ENCODE measurements at places on chromosomes 6 and 20. TPM values are rescaled to one million over a fixed set of nuclear protein-coding genes. Genes with fewer than 3 reads are reported as not detected.
A peak's percentile ranks its signal among the peaks of the same experiment; 100 is the strongest.

Gene TTBK1
- polyA plus RNA-seq = 0.91 TPM

DNA sequence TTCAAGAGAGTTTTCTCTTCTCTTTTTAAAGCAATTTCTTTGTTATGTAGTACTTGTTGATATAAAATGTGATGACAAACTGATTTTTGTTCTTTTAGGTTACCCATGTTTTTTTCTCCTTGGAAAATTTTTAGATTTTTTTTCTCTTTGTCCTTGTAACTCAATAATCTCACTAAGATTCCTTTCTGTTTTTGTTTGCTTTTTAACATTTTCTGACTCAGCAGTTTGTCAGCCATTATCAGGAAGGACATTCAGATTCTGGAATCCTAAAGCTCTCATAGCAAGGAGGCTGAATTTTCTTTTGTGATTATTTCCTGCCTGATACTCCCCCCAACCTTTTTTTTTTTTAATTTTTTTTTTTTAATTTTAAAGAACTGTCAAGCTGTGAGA is 75.2 kb upstream of the CITED2 start:
- no peaks in the 10 kb centered on the region for H3K36me3 ChIP-seq
- H3K27me3 ChIP-seq = no peaks in the 10 kb centered on the region

DNA sequence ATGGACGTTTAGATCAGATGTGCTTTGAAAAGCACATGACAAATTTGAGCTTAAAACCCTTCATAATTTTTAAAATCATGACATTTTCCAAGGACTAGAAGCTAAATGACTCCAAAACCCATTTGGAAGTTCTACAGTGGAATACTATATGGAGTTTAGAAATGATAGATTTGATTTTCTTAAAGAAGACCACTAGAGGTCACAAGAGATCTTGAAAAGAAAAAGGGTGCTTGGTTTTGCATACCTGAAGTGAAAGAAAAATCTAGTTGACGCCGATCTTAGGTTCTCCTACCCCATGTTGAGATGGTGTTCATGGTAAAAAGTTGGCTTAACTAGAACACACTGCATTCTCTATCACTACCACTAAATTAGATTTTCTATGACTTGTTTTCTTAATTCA is 31.5 kb downstream of the CFAP61 start:
- H3K27me3 ChIP-seq = peaks cover 4% of the 10 kb centered on the region
- DNase-seq = peak; percentile 31
- H3K4me1 ChIP-seq = no peaks in the 10 kb centered on the region
- H3K27ac ChIP-seq = no peak overlapping the region
- no peaks in the 10 kb centered on the region for H3K36me3 ChIP-seq

DNA sequence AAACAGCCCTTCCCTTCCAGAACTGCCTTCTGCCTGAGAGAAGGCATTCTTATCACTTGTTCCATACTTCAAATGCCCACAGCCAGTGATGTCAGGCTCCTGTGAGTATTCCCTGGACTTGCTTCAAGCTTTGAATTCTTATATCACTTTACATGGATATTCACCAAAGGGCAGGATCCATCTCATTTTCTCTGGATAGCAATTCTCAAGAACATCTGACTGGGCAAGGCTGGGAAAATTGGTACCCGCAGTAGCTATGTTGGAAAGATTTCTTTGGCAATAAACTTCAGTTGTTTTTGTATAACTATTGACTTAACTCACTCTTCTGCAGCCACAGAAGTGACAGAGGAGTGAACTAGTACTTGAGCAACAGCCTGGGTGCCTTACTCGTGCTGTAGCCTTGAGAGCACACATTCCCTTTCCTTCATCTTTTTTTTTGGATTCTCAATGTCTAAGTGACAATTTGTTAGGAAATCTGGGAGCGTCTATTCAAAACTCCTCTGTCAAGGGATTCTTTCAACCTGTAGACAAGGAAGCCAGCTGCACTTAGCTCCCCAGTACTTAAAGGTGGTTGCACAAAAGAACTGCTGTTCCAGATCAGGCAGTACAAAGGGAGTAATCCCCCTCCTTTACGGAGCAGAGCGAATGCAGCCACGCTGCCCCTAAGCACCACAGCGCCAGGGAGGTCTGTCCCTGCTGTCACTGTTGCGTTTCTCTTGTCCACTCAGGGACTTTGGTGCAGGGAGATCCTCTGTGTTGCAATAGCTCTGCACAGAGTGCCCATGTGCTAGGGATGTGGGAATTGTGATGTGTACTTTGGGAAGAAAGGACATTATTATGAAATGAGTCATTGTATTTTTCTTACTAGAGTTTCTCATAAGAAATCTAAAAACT is 69.6 kb downstream of the JAG1 start:
- no peak for DNase-seq
- no peak overlapping the region for H3K4me3 ChIP-seq
- H3K36me3 ChIP-seq = peaks cover 12% of the 10 kb centered on the region
- no peaks in the 10 kb centered on the region for H3K27me3 ChIP-seq
- H3K4me1 ChIP-seq = peaks cover 32% of the 10 kb centered on the region

DNA sequence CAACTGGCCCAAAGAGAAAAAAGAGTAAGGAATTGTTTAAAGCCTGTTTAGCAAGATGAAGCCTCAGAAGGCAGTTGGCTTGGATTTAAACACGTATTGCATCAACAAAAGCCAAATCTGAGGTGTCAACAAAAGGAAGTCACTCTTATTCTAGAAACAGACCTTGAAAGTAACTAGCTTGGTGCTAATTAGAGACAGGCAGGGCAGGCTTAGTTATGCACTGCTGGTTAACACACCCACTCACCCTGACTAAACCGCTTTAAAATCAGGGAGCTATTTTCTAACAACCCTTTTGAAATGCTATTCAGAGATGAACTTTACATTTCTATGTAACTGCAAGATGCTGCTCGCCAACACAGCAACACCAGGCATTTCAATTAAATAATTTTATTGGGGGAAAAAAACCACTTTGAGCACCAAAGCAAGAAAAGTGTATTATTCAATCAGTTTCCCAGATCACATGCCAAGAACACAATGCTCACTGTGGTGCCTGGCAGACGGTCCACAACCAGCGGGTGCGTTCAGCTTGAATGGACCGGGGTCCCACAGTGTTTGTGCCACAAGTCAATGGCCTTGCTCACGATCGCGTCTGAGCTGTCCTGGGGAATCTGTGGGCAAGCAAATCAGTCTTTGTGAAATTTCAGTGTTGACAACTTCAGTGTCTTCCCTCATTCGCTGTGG is 23.6 kb downstream of the TBC1D7 start:
- peaks cover 25% of the 10 kb centered on the region for H3K36me3 ChIP-seq
- no peak overlapping the region for H3K4me3 ChIP-seq
- no peak for DNase-seq

GRCh38 chr6:157982102-157982562 is 469 bp downstream of the SYNJ2 start:
- H3K4me3 ChIP-seq = peak overlapping the region; percentile 64
- peaks cover 12% of the 10 kb centered on the region for H3K4me1 ChIP-seq
- no peak overlapping the region for H3K27ac ChIP-seq
- no peaks in the 10 kb centered on the region for H3K27me3 ChIP-seq

DNA sequence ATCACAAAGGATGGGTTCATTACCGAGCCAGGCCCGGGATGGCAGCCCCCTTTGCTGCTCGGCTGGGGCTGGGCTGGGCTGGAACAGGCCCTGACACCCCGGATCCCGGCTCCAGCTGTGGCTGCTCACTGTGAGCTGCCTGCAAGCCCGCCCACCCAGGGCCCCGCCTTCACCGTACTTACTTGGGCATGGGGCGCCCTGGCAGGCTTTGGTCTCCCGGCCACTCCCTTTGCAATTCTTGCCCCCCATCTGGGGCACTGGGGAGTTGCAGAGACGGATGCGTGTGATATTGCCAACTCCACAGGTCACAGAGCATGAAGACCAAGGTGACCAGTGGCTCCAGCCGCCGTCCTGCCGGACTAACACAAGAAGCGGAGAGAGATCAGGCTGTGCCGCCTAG is 16.7 kb downstream of the THBS2 start:
- H3K27me3 ChIP-seq = no peaks in the 10 kb centered on the region
- H3K4me1 ChIP-seq = no peaks in the 10 kb centered on the region
- no peak overlapping the region for H3K4me3 ChIP-seq
- H3K27ac ChIP-seq = no peak overlapping the region
- H3K36me3 ChIP-seq = peaks cover 2% of the 10 kb centered on the region

Gene FUT9
- polyA plus RNA-seq = under 0.01 TPM

Gene CASS4
- polyA plus RNA-seq = 0.02 TPM

Gene IPCEF1
- not detected for polyA plus RNA-seq

Gene GJA1
- 23.5 TPM for polyA plus RNA-seq

- H3K36me3 ChIP-seq = no peaks in the 10 kb centered on the region
- H3K4me1 ChIP-seq = peaks cover 6% of the 10 kb centered on the region
- H3K27ac ChIP-seq = no peak overlapping the region
Measured at GRCh38 chr6:144335914-144336313, 50.8 kb downstream of the UTRN start.

Gene PLAGL2
- 4.0 TPM for polyA plus RNA-seq

DNA sequence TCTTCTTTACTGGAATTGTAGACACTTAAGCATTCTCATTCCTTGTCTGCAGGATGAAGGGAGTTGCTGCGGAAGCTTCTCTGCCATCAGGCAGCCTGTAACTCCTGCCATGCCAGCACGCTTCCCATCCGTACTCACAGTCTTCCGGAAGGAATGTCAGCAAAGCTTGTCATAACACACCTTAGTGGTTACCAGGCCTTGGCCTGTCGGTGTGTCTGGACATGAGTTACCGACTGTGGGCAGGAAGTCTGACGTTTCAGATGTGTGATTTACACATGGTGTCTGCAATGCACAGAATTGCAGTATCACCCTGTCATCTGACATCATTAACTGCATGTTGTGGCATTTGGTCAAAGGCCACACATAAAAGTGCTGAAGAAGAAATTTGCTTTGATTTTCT is 102.2 kb downstream of the SLC24A3 start:
- no peaks in the 10 kb centered on the region for H3K27me3 ChIP-seq
- H3K4me1 ChIP-seq = no peaks in the 10 kb centered on the region
- no peak overlapping the region for H3K27ac ChIP-seq
- H3K4me3 ChIP-seq = no peak overlapping the region
- no peaks in the 10 kb centered on the region for H3K36me3 ChIP-seq

DNA sequence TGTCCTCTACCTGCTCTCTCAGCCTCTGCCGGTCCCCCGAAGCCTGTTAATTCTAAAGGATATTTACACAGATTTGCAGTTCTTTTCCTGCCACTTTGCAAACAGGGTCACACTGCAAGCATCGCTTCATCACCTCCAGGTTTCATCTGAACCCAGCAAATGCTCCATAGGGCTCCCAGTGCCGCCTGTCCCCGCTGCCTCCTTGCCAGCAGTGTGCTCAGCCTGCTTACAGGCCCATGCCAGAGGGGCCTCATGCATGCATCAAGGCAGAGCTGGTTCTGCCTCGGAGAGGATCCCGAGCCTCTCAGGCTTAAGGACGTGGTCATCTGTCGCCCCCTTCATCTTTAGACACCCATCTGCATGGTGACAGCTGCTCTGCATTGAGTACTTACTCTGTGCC is 10.5 kb downstream of the SIRPA start:
- no peaks in the 10 kb centered on the region for H3K27me3 ChIP-seq
- no peak overlapping the region for H3K27ac ChIP-seq
- H3K4me3 ChIP-seq = no peak overlapping the region
- H3K4me1 ChIP-seq = peaks cover 15% of the 10 kb centered on the region
- H3K36me3 ChIP-seq = no peaks in the 10 kb centered on the region

Gene TREML2
- polyA plus RNA-seq = not detected

Gene HFE
- not detected for polyA plus RNA-seq

DNA sequence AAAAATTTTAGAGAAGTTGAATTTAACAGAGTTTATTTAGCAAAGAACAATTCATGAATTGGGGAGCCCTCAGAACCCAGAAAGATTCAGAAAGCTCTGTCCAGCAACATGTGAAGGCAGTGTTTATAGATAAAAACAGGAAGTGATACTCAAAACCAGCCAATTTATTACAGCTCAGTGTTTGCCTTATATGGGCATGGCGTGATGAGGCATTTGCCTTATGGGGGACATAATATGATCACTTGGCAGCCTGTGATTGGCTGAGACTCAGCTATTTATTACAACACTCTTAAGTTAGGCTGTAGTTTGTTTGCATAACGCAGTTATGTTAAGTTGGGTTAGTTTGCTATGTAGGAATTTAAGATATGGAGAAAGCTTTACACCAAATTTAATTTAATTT is 11.5 kb downstream of the HLA-DPA1 start:
- no peak overlapping the region for H3K4me3 ChIP-seq
- no peak for DNase-seq
- peaks cover 4% of the 10 kb centered on the region for H3K27me3 ChIP-seq
- H3K4me1 ChIP-seq = no peaks in the 10 kb centered on the region
- no peaks in the 10 kb centered on the region for H3K36me3 ChIP-seq
- H3K27ac ChIP-seq = no peak overlapping the region

Gene DEF6
- 0.13 TPM for polyA plus RNA-seq

- no peaks in the 10 kb centered on the region for H3K27me3 ChIP-seq
- H3K27ac ChIP-seq = no peak overlapping the region
- H3K36me3 ChIP-seq = no peaks in the 10 kb centered on the region
- H3K4me3 ChIP-seq = no peak overlapping the region
- H3K4me1 ChIP-seq = no peaks in the 10 kb centered on the region
Measured at GRCh38 chr6:113329942-113330635, 527.1 kb upstream of the MARCKS start.

GRCh38 chr6:66328200-66328599 is 621.2 kb upstream of the EYS start:
- no peak overlapping the region for H3K4me3 ChIP-seq
- no peak overlapping the region for H3K27ac ChIP-seq
- no peak for DNase-seq
- no peaks in the 10 kb centered on the region for H3K27me3 ChIP-seq

- no peak overlapping the region for H3K4me3 ChIP-seq
- no peak overlapping the region for H3K27ac ChIP-seq
- H3K36me3 ChIP-seq = no peaks in the 10 kb centered on the region
- no peaks in the 10 kb centered on the region for H3K27me3 ChIP-seq
- no peaks in the 10 kb centered on the region for H3K4me1 ChIP-seq
- DNase-seq = no peak
Measured at GRCh38 chr6:83252719-83253118, 59.6 kb downstream of the RWDD2A start.

Gene FAM184A
- polyA plus RNA-seq = 0.49 TPM

- H3K4me1 ChIP-seq = no peaks in the 10 kb centered on the region
- no peaks in the 10 kb centered on the region for H3K36me3 ChIP-seq
- peak; percentile 63 for DNase-seq
- no peak overlapping the region for H3K4me3 ChIP-seq
- H3K27me3 ChIP-seq = no peaks in the 10 kb centered on the region
Measured at GRCh38 chr6:34459899-34460593, 5.8 kb upstream of the PACSIN1 start.

DNA sequence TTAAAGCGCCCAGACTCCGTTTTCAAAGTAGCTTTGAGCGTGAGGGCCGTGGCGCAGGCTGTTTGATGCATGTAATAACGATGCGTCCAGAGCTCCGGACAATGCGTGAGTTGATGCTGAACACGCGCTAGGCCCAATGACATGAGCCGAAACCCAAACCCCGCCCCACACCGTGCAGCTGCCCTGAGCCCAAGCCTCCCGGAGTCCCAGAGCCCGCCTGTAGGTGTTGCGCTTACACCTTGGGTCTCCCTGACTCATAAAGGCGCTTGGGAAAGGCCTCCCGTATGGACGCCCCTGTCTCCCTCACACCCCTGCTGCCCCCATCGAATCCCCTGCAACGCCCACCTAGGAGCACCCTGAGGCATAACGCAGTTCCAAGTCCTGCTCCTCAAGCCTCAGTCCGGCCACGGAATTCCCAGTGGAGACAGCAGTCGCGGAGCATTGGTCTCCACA is 87.6 kb downstream of the ERMARD start:
- H3K4me1 ChIP-seq = peaks cover 17% of the 10 kb centered on the region
- peak overlapping the region; percentile 17 for H3K4me3 ChIP-seq
- peak; percentile 80 for DNase-seq
- H3K36me3 ChIP-seq = no peaks in the 10 kb centered on the region
- no peaks in the 10 kb centered on the region for H3K27me3 ChIP-seq

GRCh38 chr6:31952890-31953289 is 5.9 kb downstream of the NELFE start:
- H3K27me3 ChIP-seq = no peaks in the 10 kb centered on the region
- H3K36me3 ChIP-seq = peaks cover 60% of the 10 kb centered on the region
- peak overlapping the region; percentile 6 for H3K27ac ChIP-seq
- H3K4me3 ChIP-seq = no peak overlapping the region

Gene SUMO4
- polyA plus RNA-seq = not detected

Gene IP6K3
- polyA plus RNA-seq = 0.21 TPM

Gene ANKRD66
- polyA plus RNA-seq = not detected

All from SK-N-SH (cell line).